NCI-H2081 treated with DMSO at 0.1 percent for 48 hours (cell line): ENCODE measurements at places on chromosomes 16 and 17.

DNA sequence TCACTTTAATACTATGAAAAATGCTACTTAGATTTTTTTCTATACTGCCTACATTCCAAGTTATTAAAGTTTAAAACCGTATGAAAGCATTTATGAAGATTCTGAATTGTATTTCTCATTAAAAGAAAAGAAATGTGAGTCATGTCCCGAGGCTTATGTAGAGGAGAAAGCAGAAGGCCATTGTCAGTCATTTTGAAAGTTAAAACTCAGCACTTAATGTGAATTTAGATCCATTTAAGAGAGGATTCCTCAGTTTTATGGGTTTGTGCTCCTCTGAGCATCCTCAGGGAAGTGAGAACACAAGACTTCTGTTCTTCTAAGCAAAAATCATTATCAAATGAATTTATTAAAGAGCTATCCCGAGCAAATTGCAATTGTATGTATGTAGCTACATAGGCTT is 11.8 kb downstream of the C17orf75 start:
- no peak for DNase-seq

GRCh38 chr17:79364315-79365094 is 246.3 kb downstream of the RBFOX3 start:
- DNase-seq = no peak

DNA sequence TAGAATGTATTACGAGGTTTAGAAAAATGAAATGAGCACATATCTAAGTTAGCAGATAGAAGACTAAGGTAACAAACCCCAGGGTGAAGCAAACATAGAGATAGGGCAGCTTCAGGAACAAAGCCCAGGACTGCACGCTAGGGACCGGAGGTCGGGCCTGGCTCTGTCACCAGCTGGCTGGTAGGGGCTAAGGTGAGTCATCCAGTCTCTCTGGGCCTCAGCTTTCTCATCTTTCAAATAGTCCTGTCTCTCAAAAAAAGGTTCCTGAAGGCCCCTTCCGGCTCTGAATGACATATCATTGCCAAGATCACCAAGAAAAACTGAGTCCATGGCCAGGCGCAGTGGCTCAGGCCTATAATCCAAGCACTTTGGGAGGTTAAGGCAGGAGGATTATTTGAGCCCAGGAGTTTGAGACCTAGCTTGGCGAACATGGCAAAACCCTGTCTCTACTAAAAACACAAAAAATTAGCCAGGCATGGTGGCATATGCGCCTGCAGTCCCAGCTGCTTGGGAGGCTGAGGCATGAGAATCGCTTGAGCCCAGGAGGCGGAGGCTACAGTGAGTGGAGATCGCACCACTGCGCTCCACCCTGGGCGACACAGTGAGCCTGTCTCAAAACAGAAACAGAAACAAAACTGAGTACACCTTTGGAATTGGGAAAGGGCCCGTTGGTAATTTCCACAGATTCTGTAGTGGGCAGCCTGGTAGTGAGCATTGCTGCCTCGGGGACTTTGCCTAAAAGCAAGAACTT is 26.0 kb downstream of the PKD1L3 start:
- no peak for DNase-seq

GRCh38 chr16:76335180-76335974 is 58.2 kb downstream of the CNTNAP4 start:
- no peak for DNase-seq

GRCh38 chr16:89197633-89198416 is 2.5 kb downstream of the SLC22A31 start:
- no peak for DNase-seq

GRCh38 chr16:56399486-56399885 is 25.9 kb downstream of the AMFR start:
- DNase-seq = no peak

- DNase-seq = no peak
Measured at GRCh38 chr17:2438823-2439222, 38.0 kb upstream of the MNT start.

DNA sequence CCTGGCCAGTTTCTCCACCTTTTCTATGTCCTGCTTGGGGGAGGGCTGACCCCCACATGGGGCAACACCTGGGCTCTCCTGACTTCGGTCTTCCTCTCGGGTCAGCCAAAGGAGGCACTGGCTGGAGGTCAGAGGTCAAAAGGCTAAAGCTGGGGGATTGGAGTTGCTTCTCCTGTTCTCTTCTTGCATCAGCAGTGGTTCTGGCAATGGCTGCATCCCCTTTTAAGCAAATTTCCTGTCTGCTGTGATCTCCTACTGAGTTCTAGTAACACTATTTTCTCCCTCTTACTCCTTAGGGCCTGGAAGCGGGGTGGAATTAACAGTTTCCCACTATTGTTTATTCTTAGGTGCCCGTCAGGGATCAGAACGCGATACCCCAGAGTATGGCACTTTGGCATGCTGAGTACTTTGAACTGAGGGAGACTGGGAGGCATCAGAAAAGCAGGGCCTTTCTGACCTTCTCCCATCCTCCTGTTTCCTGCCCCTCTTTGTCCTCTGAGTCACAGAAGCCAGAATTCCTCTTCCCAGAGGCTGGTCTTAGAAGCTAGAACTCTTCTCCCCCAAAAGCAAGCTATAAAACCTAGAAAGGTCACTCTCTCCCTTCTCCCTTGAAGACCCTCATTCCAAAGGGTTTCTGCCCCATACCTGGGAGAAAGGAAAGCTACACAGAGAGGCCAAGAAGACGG is 268.2 kb downstream of the STX8 start:
- DNase-seq = no peak

DNA sequence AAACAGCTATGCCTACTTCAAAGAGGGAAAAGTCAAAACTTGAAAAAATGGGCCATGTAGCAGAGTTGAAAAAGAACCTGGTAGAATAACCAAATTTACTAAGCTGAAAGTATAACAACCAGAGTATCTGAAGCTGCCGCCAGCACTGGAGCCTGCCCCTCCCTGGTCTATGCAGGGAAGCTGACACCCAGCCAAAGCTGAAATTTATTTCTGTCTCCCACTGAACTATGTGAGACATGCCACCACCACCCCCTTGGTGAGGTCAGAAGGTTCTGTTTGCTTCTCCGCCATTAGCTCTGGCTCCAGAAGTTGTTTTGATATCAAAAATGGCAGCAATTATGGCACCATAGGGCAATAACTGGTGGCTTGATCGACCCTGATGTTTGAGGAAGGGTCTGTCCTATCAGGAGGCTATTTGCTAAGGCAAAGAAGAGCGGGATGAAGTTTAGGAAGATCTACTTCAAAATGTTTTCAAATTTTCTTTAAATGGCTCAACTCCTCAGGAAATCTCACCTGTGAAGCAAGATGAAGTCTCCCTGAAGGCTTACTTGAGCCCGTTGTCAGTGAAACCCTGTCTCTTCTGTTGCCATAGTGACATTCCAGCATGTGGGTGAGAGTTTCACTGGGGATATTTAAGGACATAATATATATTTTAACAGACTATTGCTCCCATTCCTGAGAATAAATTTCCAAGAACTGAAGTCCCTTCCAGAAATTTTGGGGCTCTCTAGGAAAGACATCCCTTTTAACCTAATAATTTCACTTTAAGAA is 122.0 kb downstream of the COPRS start:
- DNase-seq = no peak

- DNase-seq = no peak
Measured at GRCh38 chr16:75065521-75066149, 50.9 kb downstream of the LDHD start.

DNA sequence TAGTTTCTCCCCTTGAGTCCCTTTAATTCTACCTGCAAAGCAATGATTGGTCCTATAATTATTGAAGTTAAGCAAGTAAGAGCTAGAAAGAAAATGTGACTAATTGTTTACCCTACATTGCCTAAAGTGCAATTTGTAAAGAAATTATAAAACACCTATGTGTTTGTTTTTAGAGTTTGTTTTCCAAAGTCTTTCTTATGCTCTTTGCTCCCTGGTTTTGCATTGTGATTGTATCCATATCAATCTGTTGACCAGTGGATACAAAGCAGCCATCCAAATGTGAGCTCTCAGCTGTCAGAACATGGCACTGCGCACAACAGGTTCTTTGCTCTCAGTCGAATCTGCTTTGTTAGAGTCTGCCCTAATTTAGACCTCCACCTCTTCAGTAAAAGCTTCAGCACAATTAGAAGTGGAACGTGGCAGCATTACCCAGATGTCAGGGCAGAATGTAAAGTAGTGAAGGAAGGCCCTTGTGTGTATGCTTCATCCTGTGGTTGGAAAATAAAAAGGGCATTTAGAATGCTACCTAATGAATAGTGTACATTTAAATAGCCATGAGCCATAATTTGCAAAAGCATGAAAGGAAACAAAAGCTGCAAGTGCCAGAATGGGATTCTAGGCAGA is 70.5 kb downstream of the AATF start:
- no peak for DNase-seq

DNA sequence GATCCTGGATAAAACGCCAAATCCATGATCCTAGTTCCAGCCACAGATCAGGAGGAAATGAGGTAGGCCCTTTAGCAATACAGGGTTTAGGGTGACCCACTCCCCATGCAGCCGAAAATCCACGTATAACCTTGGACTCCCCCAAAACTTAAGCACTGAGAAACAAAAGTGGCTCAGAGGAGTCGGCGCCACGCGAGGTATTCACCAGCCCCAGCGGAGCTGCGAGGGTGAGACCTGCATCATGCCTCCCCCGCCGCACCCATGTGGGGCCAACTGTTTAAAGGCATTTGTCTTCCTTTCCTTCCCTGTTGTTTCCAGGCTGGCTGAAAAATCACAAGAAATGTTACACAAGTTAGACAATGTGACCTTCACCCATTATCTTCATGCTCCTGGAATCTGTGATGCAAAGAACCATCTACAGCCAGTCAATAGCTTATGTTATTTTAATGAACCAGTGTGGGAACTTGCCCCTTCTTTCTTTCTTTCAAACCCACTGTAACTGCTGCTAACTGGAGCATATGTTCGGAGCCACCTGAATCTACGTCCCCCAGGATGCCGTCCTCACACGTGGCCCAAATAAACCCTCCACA is 98.2 kb upstream of the METRNL start:
- no peak for DNase-seq

DNA sequence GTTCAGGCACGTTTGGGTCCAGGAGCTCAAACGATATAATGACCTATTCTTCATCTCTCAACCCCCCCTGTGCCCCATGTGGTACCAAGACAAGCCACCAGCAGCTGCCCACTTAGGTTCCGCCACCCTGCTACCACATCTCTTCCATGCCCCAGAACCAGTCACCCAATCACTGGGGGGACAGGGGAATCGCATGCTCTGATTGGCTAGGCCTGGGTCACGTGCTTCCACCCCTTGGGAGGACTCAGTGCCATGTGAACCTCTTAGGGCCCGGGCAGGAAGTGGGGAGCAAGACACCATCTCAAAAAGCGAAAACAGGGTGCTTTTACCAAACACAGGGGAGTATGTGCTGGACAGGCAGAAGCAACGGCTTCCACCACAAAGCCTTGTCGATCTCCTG is 91.3 kb downstream of the KATNIP start:
- DNase-seq = no peak

DNA sequence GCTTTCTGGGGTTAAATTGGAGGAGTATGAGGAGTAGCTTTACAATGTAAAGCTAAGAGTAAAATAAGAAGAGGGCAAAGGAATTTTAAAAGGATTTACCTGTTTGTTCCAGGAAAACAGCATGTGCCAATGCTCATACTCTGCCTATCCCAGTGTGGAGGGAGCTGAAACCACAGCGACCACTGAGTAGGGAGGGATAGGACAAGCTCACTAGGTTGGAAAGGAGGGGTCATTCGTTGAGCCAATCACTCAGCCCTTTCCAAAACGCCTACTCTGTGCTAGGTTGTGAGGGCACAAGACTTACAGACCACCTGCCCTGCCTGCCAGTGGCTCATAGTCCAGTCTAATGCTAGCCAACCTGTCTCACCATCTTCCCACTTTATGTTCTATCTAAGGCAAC is 1.1 kb upstream of the DNAJC7 start:
- no peak for DNase-seq

DNA sequence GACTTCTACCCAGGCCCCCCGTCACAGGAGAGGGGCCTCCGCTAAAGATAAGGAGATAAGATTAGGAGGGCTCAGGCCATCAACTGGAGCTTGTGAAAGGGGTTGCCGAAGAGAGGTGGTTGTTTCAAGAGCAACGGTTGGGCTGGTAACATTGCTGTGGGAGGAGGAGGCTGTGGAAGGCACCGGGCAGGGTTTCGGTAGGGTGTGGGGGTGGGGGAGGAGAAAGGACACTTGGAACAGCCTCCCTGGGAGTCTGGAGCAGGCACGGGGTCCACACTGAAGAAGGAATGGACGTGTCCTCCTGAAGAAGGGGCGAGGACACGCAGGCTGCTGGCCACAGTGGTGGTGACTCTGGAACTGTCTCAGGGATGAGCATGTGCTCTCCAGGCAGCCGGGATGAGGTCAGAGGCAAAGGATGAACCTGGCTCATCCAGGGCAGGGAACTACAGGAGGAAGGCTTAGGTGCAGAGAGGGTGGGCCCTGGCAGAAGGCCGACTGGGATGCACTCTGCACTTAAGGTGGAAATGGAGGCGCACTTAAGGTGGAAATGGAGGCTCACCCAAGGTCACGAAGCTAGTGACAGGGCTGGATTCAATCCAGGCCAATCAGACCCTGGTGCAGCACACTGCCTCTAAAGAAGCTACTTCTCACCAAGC is 1.2 kb upstream of the EPX start:
- DNase-seq = no peak

GRCh38 chr16:29943846-29944799 is 17.8 kb upstream of the TMEM219 start:
- DNase-seq = no peak

DNA sequence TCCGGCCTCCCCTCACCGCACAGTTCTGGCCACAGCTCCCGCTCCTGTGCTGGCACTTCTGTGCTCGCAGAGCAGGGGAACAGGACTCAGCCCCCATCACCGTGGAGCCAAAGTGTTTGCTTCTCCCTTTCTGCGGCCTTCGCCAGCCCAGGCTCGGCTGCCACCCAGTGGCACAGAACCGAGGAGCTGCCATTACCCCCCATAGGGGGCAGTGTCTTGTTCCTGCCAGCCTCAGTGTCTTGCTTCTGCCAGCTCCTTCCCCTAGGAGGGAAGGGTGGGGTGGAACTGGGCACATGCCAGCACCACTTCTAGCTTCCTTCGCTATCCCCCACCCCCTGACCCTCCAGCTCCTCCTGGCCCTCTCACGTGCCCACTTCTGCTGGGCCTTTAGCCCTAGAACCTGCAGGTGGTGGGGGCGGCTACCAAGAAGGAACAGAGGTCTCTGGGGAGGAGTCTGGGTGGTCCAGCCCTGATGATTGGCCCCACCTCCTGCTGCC is 645 bp upstream of the ELMO3 start:
- no peak for DNase-seq

- DNase-seq = no peak
Measured at GRCh38 chr17:40699371-40699770, 4.2 kb downstream of the KRT24 start.

DNA sequence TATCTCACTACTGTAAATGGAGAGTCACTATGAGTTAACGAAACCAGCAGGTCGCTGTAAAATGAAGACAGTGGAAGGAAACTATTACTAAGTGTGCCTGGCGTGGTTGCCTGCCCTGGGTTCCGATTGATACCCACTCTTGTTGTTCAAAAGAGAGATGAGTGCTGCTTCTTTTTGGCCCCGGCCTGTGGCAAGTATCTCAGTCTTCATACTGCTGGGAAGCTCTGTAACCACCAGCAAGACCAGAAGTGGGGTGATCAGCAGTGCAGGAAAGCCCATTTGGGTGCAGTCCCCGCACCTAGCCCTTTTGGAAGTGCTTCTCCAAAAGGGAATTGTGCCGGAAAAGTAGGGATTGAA is 104.5 kb downstream of the SNX29 start:
- no peak for DNase-seq

- DNase-seq = no peak
Measured at GRCh38 chr16:82672676-82673075, 45.9 kb downstream of the CDH13 start.
